ENCODE measurements at places on chromosomes 11 and 22. TPM values are rescaled to one million over a fixed set of nuclear protein-coding genes. Genes with fewer than 3 reads are reported as not detected.

The C22orf42 gene
- total RNA-seq, result not detected

The OR52A1 gene
- total RNA-seq, result not detected

The RTN4RL2 gene
- 0.12 TPM for total RNA-seq

The PGM2L1 gene
- 5.3 TPM for total RNA-seq

The RBFOX2 gene
- total RNA-seq, result 1.1 TPM

The DAGLA gene
- 0.17 TPM for total RNA-seq

The GVQW3 gene
- total RNA-seq, result 4.2 TPM

The PHOX2A gene
- not detected for total RNA-seq

The TEF gene
- total RNA-seq, result 4.4 TPM

The KCNQ1 gene
- 16.9 TPM for total RNA-seq

The KLHDC7B gene
- total RNA-seq, result 12.6 TPM

The APOC3 gene
- not detected for total RNA-seq

The ART1 gene
- total RNA-seq, result not detected

The PANX3 gene
- total RNA-seq, result not detected
